ENCODE measurements at places on chromosomes 4 and X.

DNA sequence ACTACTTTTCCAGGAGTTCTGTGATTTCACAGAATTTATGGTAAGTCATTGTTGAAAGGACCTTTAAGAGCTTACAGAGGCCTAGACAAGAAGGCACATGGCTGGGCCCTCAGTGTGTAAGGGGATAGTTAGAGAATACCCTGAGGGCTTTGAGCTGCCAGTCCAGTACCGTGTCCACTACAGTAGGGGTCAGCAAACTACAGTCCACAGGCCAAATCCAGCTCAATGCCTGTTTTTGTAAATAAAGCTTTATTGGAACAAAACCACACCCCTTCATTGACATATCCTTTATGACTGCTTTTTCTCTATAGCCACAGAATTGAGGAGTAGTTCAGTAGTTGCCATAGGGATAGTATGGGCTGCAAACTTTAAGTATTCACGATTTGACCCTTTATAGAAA lies 176.2 kb downstream of the MID1 start:
- no peak for DNase-seq

DNA sequence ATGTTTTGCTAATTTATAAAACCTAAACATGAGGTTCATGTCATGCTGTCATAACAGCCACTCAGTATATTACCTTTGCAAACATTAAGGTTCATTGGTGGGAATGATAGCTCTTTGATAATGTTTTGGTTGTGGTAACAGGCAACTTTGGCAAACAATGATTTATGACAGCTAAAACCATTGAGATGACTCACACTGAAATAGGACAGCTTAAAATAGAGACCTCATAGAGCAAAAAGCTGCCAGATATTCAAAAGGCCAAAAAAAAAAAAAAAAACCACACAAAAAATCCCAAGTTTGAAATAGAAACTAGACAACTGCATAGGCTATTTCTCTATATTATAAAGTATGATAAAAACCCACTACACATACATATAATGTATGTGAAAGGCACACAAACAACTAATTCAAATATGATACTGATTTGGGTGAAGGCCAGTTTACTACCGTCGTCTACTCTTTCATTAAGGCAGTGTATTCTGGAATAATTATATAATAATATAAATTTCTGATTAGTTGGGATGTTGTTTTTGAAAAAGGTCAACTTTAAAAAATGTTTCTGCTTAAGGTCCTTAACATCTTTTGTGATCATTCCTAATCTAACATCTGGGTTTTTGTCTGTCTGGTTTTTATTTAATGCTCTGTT lies 646.0 kb upstream of the PITX2 start:
- no peak for DNase-seq

DNA sequence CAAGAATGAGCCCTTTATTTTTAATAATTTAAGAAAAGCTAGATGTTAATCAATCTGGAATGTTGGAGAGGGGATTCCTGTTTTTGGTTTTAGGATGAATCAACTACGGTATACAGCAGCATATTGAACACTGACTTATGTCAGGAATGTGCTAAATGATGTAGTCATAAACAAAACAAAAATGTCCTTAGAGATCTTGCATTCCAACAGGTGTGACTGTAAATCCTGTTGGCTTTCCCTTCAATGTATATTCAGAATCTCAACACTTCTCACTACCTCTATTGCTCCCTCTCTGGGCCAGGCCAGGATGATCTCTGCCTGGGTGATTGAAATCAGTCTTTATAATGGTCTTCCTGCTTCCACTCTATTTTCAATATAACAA lies 37.8 kb upstream of the BDH2 start:
- DNase-seq, result no peak

- no peak for DNase-seq
Observed at GRCh38 chr4:147355847-147356246, 125.0 kb upstream of the EDNRA start.

GRCh38 chr4:39494354-39494753 lies 32.9 kb downstream of the UGDH start:
- no peak for DNase-seq

GRCh38 chr4:55157559-55158277 lies 32.3 kb upstream of the KDR start:
- no peak for DNase-seq

- no peak for DNase-seq
Observed at GRCh38 chr4:38752941-38753806, 29.6 kb downstream of the TLR10 start.

DNA sequence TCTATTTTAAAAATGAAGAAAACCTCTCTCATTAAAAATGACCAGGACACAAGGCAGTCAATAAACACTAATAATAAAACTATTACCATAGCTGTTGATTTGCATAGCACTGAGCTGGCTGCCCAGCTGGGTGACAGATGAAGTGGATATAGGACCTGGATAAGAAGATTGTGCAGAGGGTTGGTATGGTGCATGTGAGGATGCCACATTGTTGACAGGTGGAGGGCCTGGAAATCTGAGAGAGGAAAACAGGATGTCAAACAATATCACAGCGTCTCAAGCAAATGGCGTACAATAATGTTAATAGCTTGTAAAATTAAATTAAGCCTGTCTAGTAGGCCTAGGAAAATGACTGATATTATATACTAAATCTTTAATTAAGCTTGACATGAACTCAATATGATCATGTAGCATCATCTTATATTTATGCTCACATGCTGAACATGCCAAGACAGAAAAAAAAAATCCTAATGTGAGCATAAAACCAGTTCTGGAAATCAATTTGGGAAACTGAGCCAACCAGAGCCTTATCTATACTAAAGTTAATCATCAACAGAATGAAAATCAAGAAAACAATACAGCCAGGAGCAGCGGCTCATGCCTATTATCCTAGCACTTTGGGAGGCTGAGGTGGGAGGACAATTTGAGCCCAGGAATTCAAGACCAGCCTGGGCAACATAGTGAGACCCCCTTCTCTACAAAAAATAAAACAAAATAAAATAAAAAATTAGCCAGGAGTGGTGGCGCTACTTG lies 18.6 kb downstream of the SEC24D start:
- DNase-seq, result no peak

DNA sequence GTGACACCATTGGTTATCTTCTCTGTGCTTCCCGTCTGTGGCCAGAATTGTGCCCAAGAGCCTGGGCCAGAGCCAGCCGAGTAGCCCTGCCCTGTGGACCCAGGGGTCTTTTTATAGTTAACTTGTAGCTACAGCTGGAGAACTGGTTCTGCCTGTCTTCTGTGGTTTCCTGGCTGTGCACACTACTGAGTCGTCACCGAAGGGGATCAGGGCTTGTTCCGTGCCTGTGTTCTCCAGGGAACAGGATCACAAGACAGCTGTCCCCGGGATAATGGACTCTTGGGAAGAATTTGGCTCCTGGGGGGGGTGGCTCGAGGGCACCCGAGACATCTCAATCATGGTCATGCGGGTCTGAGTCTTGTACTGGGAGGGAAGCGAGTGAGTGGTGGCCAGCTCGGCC lies 22.1 kb upstream of the OPN1LW start:
- no peak for DNase-seq

DNA sequence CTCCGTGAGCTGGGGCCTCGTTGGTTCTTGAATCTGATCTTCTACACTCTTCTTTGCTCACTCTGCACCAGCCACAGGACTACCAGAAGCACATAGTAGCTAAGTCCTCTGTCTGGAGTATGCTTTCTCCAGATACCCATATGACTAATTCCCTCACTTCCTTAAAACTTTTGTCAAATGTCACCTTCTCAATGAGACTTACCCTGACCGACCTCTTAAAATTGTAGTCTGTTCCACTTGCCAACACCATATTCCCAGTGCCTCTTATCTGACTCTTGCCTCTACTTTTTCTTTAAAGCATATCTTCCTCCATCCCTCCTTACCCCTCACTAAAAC lies 10.0 kb downstream of the PARM1 start:
- DNase-seq, result no peak

- DNase-seq, result no peak
Observed at GRCh38 chr4:40334591-40335524, at the start of gene CHRNA9. Gene CHRNA9, plus strand, starts transcription at chr4:40335333. Its CDS starts 135 bp downstream, at chr4:40335468.

GRCh38 chr4:131584587-131584986 lies 1564.5 kb upstream of the PCDH10 start:
- DNase-seq, result no peak

DNA sequence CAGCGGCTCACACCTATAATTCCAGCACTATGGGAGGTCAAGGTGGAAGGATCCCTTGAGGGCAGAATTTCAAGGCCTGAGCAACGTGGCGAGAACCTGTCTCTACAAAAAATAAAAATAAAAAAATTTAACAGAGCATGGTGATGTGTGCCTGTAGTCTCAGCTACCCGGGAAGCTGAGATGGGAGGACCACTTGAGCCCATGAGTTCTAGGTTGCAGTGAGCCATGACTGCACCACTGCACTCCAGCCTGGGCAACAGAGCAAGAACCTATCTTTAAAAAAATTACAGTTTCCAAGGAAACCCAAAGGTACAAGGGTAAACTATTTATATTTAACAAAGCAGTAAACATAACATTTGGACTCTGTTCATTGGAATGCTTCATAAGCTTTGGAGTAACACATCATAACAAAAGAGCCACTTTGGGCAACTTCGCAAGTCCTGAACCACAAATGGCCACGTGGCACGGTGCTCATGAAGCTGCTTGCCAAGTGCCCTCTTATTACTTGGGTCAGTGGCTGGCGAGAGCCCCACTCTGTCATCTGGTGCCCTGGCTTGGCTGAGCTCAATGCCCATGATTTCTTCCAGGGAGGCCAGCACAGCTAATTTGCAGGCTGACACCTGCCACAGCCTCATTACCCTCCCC lies 165.6 kb downstream of the SH3KBP1 start:
- peak; percentile 42 for DNase-seq

DNA sequence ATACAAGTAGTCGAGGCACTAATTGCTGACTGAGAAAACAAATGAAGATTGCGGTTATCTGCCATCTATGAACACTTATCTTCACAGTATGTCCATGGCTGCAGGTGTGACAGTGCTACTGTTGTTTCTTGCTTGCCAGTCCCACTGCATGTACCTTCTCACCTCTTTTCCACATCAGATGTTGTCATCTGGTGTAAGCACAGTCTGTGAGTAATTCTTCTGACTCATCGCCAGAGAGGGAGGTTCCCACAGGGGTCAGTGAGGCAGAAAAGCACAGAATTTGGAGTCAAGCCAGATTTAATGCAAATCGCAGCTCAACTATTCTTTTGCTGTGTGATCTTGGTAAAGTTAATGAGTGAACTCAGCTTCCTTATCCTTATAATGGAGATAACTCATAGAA lies 144.4 kb downstream of the GLRA2 start:
- no peak for DNase-seq

DNA sequence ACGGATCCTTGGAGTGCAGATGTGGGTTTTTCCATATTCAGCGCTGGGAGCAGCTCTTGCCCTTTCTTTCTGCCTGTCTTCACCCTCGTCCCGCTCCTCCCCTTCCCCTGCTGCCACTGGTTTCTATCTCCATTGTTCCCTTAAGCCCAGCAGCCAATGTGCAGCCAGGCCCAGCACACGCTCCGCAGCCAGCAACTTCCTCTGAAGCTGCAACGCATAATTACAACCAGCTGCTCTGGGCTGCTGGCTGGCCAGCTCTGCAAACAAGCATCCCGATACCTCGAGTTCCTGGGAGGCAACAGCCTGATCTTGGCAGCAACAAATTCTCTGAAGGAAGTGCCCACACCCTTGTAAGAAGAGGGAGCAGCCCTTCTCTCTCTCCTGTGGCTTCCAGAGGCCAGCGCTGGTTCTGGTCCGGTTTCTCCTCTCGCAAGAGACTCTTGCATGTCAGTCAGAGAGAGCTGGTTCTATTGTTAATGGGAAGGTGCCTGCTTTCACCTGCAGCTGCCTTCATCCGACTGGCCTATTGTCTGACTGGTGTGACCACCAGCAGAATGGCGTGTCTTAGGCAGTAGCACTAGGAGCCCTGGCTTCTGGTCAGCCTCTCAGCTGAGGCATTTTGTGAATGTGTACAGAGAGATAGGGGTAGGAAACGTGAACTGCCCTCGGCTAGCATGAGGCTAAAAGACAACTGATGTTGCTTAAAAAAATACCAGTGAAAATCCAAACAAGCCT lies 83.8 kb upstream of the MAML3 start:
- DNase-seq, result peak; percentile 94

- no peak for DNase-seq
Observed at GRCh38 chr4:176971576-176972115, 178.9 kb upstream of the VEGFC start.

- no peak for DNase-seq
Observed at GRCh38 chrX:19902110-19902509, 14.7 kb upstream of the SH3KBP1 start.

DNA sequence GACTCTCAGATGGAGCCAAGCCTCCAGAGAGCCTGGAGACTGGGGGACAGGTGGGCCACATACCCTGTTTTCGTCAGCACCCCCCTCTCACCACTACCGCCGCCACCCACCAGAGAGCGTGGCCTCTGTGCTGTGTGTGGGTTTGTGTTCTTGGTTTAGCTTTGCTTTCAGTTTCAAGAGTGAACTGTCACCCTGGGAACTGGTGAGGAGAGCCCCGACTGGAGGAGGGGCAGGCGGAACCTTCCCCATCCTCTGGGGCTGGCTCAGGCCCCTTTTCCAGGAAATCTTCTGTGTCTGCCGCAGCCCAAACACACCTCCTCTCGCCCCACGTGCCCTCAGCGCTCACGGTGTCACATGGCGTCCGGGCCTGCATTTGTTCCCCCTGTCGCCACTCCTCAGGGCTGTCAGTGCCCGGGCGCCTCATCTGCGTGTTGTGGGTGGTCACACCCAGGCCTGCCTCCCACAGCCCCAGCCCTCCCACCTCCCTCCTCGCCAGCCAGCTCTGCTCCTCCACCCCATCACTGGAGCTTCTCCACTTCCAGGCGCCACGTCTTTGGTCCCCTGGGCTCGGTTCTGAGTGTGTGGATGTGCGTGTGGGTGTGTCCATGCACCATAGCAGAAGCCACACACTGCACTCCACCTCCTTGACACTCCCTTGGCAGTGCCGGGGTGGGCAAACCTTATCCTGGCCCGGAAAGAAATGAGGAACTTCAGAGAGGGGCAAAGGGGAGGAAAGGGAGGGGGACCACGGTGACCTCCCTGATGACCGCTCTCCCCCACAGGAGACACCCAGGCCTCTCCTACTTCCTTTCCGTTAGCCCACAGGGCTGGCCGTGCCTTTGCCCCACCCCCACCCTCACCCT lies 27.8 kb downstream of the ELF4 start:
- no peak for DNase-seq

DNA sequence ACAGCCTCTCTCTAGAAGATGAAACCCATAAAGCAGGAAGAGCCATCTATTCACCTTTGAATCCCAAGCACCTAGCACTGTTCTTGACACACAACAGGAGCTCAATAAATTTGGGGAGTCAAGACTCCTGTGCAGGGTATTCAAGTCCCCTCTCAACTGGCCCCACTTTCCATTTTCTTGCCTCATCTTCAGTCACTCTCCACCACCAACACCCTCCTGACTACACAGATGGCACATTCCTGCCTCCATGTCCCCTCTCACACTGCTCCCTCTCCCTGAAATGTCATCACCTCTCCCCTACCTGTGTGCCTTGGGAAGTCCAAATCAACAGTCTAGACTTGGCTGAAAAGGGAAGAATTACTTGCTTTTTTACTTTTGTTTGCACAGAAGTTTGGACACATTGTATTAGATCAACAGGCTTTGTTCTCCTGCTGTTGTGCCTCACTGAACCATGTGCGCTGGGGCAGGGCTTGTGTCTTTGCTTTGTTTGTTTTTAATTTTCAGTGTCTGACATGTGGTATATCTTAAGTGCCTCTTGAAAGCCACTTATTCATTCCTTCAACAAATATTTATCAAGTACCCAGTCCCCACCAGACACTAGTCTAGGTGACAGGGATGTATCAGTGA lies 85.1 kb downstream of the APBB2 start:
- no peak for DNase-seq

- no peak for DNase-seq
Observed at GRCh38 chr4:136634121-136634520, 898.2 kb downstream of the PCDH18 start.

- no peak for DNase-seq
Observed at GRCh38 chrX:45830343-45830742, 629.7 kb upstream of the DIPK2B start.

- no peak for DNase-seq
Observed at GRCh38 chr4:139585473-139585872, 29.5 kb upstream of the SETD7 start.

All from pons (tissue), 1 donor.